ENCODE measurements at places on chromosomes 7 and 10.
A peak's percentile ranks its signal among the peaks of the same experiment; 100 is the strongest.

DNA sequence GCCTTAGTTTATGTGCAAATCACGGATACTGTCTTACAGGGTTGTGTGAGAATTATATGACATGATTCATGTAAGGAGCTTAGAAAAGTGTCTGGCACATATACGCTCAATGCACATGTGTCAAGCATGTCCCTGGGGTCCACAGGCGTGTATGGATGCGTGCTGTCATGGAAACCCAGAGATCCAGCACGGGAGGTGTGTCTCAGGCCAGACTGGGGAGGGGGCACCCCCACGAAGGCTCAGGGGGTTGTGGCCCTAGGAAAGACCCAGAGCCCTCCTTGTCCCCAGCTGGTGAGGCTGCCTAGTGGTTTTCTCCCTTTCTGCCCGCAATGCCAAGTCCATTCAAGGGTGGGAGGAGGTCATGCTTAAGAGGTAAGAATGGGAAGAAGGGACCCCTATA, 9.1 kb downstream of the BTBD16 start:
- DNase-seq = no peak

DNA sequence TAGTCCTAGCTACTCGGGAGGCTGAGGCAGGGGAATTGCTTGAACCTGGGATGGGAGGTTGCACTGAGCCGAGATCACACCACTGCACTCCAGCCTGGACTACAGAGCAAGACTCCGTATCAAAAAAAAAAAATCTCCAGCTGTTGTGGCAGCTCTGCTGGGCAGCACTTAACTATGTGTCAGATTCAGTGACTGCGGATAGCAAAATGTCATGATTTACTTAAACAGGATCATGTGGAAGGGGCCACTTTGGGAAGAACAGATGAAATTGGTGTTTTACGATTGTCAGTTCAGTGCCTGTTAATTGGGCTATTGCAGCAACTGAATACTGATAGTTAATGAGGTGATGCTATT, 15.3 kb downstream of the OGDH start:
- no peak for DNase-seq

DNA sequence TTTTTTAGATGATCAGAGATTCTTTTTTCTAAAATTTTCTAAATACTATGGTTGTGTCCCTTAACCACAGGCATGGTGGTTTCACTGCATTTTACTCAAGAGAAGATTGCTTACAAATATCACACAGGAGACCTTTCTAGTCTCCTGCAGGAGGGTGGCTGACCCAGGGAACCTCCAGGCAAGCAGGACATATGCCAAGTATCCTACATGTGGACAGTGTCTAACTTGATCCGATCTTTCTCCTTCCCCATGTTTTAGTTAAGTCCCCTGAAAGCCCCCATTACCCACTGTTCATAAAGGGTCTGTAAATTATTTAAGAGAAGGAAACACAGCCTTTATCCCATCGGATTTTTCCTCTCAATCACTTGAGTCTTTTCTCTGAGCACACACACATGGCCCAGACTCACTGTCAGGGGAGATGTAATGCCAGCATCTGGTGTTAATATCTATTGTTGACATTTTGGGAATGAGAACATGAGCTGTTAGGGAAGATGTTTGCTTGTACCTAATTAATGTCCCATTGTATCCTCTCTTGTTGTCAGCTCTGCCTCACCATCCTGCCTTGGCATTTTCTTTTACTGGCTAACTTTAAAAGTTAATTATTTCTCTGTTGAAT, 755.2 kb downstream of the AUTS2 start:
- DNase-seq = no peak

GRCh38 chr10:52400562-52400961, 86.5 kb downstream of the DKK1 start:
- no peak for DNase-seq

- DNase-seq = no peak
Measured at GRCh38 chr7:7446616-7447015, 89.1 kb downstream of the COL28A1 start.

GRCh38 chr10:30784897-30785605, 155.5 kb upstream of the LYZL2 start:
- peak; percentile 8 for DNase-seq
